Spinal cord (tissue), 10 donors: ENCODE measurements at places on chromosomes 12 and 14. TPM values are rescaled to one million over a fixed set of nuclear protein-coding genes. Genes with fewer than 3 reads are reported as not detected.

Gene SLC6A15
- total RNA-seq = 11.0 TPM

Gene TEX52
- total RNA-seq = not detected

Gene NRL
- 1.8 TPM for total RNA-seq

Gene CLEC6A
- total RNA-seq = not detected

Gene TMEM179
- 9.4 TPM for total RNA-seq
